Stimulated activated CD4-positive, alpha-beta T cell treated with anti-CD3 and anti-CD28 coated beads, TNF-alpha, amount 100 ng/mL, for 24 hours (primary cell): ENCODE measurements at places on chromosomes 4 and X.

- no peak for DNase-seq
Observed at GRCh38 chr4:169770416-169770815, 12.7 kb upstream of the HPF1 start.

DNA sequence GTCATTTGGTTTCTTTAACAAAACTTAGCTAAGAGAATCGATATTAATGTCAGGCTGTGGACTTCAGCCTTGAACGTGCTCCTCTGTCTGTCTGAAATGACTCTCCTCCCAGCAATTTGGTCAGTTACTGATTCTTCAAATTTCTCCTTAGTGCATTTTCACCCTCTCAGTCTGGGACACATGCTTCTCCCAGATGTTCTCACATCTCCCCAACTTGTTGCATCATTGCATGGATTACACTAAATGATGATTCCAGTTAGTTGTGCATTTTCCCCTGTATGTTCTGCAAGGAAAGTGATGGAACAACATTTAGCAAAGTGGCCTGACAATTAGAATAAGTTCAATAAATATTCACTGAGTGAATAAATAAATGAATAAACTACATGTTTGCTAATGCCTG lies 94.4 kb downstream of the NLGN4X start:
- DNase-seq, result no peak

DNA sequence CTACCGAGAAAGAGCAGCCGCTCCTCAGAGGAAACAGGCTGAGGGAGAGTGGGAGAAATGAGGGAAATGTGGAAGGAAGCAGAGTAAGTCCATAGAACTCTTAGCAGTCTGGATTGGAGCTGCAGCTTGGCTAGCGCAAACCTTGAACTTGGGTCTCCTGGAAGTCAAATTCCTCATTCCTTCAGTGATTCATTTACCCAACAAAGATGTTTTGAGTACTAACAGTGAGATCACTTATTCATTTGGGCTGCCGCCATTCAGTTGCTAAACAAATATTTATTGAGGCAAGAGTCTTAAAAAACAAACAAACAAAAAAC lies 51.5 kb downstream of the SEL1L3 start:
- DNase-seq, result no peak

DNA sequence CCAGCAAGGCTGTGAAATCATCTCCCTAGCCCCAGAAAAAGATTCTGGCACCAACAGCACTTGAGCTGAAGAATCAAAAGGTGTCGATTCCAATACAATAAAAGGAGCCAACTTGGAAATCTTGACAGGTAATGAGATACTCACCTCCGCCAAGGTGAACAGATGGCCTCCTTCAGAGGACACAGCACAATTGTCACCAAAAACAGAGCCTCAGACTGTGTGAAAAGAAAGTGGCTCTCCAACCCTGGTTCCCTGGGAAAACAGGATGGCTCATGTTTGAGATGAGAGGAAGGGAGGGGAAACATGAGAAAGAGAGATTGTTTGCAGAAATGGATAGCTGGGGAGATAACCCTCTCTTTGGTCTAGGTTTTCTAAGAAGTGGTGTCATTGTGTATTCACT lies 168.9 kb downstream of the HS3ST1 start:
- DNase-seq, result no peak

- no peak for DNase-seq
Observed at GRCh38 chr4:56640621-56641493, 40.2 kb downstream of the HOPX start.

- no peak for DNase-seq
Observed at GRCh38 chr4:15297344-15297743, 130.5 kb upstream of the C1QTNF7 start.

DNA sequence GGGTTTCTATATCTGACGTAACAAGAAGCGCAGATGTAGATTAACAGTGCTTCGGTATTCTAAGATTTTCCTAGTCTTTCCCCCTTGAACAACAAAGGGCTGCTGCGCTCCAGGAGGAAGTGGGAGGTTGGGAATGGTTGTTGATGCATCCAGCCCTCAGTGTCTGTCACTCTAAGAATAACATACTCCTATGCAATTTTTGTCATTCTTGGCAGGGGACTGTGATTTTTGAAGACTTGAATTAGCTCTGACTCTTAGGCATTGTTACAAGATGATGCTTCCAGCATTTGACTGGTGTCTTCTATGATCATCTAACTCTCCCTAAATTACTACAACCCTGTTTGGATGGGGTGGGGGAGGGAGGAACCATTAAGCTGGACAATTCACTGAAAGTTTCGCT lies 394.2 kb downstream of the ARHGAP24 start:
- DNase-seq, result no peak

DNA sequence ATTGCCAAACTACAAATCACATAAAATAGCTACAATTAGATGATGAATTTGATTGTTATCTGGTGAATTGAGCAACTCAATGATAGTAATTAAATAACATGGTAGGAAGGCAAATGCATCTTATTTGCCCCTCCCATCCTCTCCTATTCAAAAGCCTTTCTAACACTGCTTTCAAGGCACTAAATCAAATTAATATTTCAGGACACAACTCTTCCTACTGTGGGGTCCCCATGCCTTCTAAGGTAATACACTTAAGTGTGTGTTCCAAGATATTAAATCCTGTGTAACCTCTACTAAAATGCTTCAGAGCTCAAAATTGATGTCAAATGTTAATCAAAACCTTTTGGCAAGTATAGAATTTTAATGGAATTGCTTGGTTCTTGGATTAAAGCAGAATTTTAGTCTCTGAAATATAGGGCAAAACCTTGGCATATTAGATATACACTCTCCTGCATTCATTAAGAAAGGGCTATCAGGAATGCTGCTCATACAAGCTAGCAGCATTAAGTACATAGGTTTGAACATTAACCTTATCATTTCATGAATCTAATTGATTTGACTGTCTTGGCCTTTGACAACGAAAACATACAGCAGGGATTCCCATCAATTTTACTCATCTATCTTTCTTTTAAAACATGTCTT lies 371.8 kb upstream of the GALNTL6 start:
- no peak for DNase-seq

DNA sequence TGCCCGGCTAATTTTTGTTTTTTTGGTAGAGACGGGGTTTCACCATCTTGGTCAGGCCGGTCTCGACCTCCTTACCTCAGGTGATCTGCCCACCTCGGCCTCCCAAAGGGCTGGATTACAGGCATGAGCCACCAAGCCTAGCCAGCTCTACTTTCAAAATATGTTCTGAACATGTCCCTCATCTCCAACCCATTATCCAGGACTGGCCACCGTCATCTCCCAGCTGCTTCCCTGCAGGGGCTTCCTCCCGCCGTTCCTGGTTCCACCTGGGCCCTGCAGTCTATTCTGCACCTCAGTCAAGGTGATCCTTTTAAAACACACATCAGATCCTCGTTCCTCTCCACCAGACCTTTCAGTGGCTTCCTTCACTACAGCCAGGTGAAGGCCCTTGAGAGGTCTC lies 80.9 kb upstream of the NKX1-1 start:
- no peak for DNase-seq

GRCh38 chrX:144616317-144616716 lies 631.0 kb upstream of the SPANXN1 start:
- DNase-seq, result no peak

- DNase-seq, result no peak
Observed at GRCh38 chr4:139740121-139740520, 74.5 kb downstream of the MGST2 start.

DNA sequence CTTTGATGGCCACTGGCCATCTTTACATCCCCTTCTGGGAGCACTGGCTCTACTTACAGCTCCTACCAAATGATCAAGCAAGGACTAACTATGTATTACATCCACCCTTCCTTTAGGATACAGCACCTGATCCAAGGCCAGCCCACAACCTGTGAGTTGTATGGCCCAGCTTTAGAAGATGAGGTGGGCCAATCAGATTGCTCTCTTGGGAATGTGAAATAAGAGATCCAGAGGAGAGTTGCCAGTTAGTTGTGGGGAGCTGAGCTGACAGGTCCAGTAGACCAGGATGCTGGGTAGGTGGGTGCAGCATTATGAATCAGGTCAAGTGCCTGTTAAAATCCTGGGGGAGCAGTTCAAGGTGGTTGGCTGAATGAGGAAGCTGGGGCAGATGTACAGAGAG lies 111.5 kb downstream of the GNL3L start:
- DNase-seq, result no peak

- no peak for DNase-seq
Observed at GRCh38 chrX:132810964-132811712, 147.3 kb downstream of the HS6ST2 start.
